ENCODE measurements at places on chromosomes 4 and X.

DNA sequence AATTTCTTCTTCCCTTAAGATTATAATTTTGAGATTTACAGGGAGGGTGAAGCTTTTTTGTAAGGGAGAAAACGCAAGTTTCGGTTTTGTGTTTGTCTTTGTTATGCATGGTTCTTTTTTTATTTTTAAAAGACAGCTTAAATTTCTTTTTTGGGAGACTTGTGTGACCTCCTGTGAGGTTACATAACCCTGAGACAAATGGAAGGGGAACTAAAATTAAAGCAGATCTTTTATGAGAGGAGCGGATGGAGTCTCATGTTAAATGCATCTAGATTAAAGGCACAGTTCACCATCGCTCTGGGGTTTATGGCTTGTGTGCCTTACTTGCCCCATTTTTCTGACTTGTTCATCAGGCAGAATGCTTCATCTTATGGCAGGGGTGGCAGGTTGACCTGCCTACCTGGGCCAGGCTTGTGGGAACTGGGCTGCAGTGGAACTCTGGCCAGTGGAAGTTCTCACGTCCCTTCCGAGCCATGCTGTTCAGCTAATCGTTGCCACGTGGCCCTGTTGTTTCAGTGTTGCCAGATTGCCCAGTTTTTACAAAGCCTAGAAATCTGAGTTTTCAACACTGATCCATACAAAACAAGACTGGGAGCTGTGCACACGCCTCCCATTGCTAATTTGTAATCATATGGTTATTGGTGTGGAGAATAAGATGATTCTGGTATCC lies 291.8 kb downstream of the ARHGAP10 start:
- DNase-seq = no peak

- DNase-seq = peak; percentile 31
These were observed 23.6 kb upstream of the YTHDC1 start for GRCh38 chr4:68373513-68373912.

DNA sequence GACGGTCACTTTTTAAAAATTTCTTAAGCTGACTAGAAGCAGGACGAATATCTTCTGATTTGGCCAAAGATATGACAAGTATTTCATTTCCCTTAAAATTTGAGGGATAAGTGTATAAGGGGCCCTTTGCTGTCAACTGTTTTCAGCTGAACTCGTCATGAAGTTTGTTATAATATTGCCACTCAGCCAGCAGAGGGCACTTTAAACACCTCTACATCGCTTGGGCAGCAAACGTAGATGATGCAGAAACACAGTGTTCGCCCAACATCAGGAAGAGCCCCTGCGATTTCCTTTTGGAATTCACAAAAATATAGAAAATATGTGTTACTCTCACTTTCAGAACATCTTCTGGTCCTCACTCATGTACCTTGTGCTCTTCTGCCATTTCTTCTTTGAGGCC lies 435.7 kb upstream of the FMR1 start:
- no peak for DNase-seq

DNA sequence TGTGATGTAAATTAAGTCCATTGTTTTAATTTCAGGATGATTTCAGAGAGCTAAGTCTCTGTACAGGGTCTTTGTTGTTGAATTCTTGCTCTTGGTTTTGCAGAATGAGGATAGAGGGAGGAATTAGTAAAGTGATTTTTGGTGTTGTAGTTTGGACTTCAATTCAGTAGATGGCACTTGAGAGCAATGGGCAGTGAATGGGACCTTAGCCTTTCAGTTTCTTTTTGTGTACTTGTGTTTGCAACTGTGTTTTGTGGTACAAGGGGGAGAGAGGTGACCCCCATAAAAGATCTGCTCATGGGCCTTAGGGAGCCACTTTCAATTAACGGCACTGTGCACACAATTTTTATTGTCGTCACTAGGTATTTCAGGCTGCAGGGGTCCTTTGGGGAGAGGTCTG lies 340.0 kb downstream of the DCAF12L2 start:
- no peak for DNase-seq

DNA sequence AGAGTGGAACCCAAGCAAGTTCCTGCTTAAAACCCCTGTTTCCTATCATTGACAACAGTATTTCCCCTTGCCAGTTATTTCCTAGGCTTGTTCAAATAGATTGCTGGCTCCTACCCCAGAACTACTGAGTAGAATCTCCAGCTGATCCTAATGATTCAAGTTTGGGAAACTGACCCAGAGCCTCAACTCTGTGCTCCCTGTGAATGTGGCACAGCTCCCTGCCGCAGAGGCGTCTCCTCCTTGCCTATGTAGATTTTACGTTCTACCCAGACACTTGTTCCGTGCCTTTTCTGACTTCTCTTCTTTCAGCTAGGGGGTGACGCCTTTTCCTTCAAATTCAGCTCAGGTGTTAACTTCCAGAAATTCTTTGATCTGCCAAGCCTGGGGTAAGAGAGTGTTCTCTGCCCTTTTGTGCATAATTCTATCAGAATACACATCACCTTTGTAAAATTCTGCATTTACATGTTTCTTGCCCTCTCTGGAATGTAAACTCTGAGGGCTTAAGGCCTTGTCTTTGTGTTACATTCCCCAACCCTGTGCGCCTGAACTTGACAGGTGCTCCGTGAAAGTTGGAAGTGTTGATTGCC lies 4.4 kb downstream of the LSM6 start:
- no peak for DNase-seq

- DNase-seq = no peak
These were observed 32.8 kb downstream of the CLDN2 start for GRCh38 chrX:106952988-106953387.

- peak; percentile 11 for DNase-seq
These were observed 12.3 kb downstream of the ZNF182 start for GRCh38 chrX:47991263-47992094.

GRCh38 chr4:11593576-11594116 lies 165.0 kb upstream of the HS3ST1 start:
- no peak for DNase-seq

- no peak for DNase-seq
These were observed 37.0 kb downstream of the FGF2 start for GRCh38 chr4:122863639-122864038.

- DNase-seq = no peak
These were observed 1624.7 kb downstream of the ARAP2 start for GRCh38 chr4:34619531-34620162.

- no peak for DNase-seq
These were observed 251.8 kb upstream of the GALNTL6 start for GRCh38 chr4:171561419-171561818.

DNA sequence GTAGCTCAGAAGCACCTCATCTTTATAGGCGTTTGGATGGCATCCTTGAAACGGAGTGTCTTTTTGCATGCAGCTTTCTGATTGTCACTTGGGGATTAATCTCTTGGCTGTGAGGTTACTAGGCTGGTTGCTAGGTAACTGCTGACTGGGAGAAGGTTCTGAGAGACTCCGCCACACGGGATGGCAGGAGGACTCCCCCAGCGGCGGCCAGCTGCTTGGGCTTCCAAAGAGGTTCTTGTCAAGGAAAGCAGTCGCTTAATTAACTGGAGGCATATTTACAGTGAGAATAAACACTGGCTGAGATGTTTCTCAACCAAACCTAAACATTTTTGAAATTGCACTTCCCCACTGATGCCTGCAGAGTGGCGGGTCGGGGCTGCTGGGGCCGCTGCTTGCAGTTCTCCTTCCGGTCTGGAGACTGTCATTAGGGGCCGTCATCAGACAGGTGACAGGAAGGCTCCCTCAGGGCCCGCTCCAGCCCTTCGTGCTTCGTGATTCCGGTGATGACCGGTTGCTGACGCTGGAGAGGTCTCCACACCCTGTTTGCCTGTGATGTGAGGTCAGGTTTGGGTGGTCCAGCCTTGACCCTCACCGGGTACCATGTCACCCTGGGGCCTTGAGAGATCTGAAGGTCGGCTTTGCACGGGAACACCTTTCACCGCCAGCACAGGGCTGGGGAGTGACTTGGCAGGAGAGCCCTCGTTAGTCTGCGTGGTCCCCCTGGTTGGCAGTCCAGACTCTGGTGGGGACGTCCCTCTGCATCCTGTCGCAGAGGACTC lies 9.1 kb downstream of the NSG1 start:
- DNase-seq = no peak

DNA sequence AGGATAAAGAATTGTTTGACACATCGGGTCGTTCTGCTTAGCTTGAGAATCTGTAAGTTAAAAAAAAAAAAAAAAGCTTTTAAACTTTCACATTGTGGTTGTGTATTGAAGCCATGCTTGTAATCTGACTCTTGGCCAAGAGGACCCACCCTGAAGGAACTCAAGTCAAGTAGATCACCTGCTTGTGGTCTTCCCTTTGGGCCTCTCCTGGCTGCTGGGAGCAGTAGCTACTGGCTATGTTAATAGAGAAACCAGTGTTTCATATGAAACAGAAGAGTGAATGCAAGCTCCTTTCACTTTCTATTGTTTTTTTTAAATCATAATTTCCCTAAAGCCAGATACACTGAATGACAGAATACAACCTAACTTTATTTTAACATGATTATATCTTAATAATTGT lies 402.4 kb upstream of the NDST4 start:
- no peak for DNase-seq

DNA sequence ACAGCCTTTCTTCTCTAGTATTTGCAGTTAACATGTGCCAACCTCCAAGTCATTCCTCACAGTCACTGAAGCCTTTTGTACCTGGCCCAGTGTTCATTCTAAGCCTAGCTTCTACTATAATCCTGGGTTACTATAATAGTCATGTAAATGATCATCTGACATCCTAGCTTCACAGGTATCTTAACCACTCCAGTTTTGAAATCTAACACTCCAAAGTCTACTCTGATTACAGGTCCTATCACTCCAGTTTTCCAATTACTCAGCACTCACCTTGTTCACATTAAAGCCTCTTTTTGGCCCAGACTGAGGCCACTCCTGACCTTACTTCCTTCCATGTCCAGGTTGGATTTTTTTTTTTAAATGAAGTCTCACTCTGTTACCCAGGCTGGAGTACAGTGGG lies 87.6 kb upstream of the ZCCHC13 start:
- DNase-seq = no peak

- DNase-seq = no peak
These were observed 53.5 kb upstream of the SMIM31 start for GRCh38 chr4:164700471-164700870.

- DNase-seq = no peak
These were observed 22.3 kb downstream of the MORF4L2 start for GRCh38 chrX:103663981-103664762.

DNA sequence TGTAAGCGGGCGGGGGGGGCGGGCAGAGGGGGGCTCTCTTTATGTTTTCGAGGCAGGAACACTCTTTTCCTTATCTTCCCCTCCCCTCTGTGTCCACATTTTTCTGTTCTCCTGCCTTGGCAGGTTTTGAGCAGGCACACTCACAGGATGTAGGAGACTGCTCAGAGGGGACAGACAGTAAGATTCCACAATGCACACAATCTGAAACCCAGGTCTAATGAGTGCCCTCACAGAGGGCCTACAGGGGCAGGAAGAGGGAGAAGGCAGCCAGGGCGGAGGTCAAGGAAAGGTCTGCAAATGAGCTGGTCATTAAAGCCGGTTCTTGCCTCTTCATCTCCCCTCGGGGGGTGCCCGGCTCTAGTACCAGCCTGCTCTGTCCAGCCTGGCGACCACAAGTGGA lies 106.1 kb upstream of the ATP6AP2 start:
- no peak for DNase-seq

DNA sequence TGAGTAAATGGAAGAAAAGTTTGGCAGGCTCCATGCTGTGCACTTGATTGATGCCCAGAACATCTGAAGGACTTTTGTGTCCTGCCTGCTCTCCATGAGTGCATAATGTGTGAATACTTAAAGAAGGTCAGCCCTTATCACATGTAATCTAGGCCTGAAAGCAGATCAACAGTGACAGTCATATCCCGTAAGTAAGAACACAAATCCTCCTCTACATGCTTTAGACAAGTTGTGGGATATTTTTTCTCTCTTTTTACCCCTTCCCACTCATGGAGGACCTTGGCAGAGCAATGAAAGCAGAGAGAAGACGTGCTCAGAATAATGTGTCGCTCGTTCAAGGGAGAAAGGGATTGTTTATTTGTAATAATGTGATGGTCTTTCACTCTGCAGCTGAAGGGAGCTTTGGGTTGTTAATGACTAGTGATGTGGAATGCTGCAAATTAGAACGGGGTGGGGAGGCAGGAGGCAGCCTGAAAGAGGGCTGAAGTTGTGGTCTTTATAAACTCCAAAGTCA lies 286.6 kb downstream of the BMPR1B start:
- DNase-seq = no peak

- no peak for DNase-seq
These were observed 65.0 kb downstream of the ZFYVE28 start for GRCh38 chr4:2353222-2354107.

- DNase-seq = no peak
These were observed 37.7 kb upstream of the UGT2B7 start for GRCh38 chr4:69058410-69059059.
